ENCODE measurements at places on chromosomes 4 and X.

DNA sequence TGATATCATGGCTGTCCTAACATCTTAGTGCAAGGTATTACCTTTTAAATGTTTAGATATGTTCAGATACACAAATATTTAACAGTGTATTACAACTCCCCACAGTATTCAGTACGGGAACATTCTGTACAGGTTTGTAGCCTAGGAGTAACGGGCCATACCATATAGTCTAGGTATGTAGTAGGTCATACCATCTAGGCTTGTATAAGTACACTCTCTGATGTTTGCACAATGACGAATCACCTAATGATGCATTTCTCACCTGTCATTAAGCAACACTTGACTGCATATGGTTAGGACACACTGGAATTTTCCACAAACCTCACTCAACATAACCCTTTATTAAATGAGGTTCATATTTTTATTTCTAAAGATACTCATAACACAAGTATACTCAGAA lies 67.7 kb downstream of the THOC2 start:
- DNase-seq, result no peak

DNA sequence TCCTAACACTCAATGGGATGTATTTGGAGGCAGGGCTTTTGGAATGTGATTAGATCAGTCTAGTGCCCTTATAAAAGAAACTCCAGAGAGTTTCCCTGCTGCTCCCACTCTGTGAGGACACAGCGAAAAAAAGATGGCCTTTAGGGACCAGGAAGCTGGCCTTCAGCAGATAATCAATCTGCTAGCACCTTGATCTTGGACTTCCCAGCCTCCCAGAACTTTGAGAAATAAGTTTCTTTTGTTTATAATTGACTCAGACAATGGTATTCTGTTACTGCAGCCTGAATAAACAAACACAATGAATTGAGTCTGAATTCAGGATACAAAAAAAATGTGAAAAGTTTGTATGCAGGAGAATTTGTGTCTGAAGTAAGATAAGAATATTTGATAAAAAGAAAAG lies 842.1 kb downstream of the FSTL5 start:
- no peak for DNase-seq

DNA sequence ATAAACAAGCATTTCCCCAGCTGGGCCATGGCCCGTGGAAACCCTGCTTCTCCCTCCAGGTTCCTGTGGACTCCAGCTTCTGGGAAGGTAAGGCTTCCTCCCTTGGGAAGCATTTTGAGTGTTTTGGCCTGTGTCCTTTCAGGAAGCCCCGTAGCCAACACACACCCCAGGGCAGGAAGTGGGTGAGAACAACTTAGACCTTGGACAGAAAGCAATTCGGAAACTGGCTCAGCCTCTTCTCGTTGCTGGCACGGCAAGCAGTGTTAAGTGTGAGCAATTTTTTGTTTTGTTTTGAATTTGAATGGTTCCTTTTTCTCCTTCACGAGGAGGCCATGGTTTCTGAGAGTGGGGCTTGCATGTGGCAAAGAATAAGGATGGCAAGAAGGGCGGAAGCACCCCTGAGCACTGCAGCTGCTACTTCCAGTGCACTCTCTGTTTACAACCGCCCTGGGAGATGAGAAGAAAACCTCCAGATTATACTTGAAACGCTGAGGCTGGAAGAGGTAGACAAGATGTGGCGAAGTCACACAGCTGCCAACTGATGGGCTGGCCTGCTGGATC lies 14.1 kb upstream of the CYTL1 start:
- DNase-seq, result no peak

GRCh38 chrX:23513121-23513520 lies 154.2 kb upstream of the PRDX4 start:
- DNase-seq, result no peak

GRCh38 chrX:45619290-45619689 lies 418.6 kb upstream of the DIPK2B start:
- no peak for DNase-seq

GRCh38 chr4:73440653-73441052 lies 4.6 kb downstream of the AFP start:
- DNase-seq, result no peak

- DNase-seq, result peak; percentile 54
These were observed 64.6 kb downstream of the ANAPC4 start for GRCh38 chr4:25441519-25442117.

- no peak for DNase-seq
These were observed 11.7 kb downstream of the TRMT2B start for GRCh38 chrX:101040197-101040596.

- no peak for DNase-seq
These were observed 43.9 kb downstream of the TMEM154 start for GRCh38 chr4:152635851-152636250.

DNA sequence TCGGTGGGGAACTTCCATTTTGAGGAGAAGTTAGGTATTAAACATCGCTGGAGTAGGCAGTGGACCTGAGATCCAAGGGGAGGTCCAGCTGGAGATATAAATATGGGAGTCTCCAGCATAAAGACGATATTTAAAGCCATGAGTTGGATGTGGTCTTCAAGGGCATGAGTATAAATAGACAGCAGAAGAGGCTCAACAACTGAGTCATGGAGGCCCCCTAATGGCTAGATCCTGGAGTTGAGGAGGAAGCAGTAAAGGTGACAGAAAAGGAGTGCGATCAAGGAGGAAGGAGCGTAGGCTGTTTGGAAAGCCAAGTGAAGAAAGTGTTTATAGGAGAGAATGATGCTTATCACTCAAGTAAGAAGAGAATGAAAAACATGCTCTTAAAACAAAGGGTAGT lies 18.1 kb upstream of the APBB2 start:
- DNase-seq, result no peak

DNA sequence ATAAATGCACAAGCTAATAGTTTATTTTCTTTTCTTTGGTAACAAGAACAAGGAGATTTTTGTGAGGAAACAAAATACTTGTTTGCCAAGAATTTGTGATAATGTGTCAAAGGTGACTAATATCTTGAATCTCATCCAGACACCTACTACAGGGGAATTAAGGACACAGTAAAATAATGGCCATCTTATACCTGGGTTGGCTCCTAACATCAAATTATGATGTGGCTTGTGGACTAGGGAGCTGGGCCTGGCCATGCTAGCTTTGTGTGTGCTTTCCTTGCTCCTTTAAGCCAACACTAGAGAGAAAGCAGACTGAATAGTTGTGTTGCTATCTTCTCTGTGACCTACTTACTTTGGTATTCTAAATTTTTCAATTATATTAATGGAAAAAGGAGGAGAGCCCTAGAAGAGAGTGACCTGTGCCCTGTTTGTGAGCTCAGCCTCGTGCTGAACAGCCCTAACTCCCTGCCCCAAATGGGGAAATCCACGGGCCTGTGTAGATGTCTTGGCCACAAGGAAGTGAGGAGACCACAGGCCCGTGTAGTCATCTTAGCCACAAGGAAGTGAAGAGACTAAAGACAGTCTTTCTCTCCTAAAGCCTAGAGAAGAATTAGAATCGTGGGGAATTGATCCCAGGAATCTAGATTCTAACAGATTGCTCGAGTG lies 23.3 kb downstream of the ARHGAP24 start:
- DNase-seq, result no peak

DNA sequence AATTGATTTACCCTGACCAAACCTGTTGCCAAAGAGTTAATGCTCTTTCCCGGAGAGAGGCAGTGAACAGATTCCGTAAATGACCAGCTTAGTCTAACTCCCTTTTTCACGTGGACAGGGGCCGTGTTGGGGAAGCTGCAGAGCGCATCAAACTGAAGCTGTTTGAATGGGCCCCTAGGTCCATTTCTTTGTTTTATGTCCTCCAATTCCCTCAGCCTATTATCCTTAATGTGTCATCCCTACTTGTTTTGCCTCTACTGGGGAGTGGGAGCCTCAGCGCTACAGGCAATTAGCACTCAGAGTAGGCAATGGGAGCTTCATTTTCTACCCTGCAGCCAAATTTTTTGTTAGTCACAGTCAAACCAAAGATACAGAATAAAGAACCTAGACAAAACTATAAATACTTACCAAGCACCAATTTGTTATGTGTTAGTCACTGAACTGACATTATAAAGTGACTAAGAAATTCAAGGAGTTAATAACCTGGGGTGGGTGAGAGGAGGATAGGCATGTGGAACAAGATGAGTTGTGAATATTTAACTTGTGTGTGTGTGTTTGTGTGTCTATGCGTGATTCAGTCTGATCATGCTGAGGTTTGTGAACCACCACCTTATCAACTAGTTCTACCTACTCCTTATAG lies 417.4 kb downstream of the PACRGL start:
- no peak for DNase-seq

DNA sequence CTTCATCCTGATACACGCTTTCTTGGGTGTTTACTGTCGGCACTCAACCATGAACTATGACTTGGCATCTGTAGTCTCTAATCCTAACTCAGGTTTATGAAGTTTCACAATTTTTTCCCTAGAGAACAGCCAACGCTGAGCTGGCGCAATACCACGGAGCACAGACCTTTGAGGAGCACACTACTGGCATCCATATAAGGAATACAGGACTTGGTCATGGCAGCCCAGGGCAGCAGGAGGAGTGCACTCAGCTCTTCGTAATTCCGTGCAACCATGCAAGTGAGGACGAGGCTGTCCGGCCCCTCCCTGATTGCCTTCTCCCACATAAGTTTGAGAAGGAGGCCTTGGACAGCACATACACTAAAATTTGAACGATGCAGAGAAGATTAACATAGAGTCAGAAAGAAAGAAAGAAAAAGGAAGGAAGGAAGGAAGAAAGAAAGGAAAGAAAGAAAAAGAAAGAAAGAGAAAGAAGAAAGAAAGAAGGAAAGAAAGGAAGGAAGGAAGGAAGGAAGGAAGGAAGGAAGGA lies 41.0 kb upstream of the PDLIM5 start:
- DNase-seq, result no peak

- DNase-seq, result peak; percentile 2
These were observed 460.3 kb downstream of the SPRY1 start for GRCh38 chr4:123856689-123857545.

GRCh38 chrX:16628946-16629595 lies 20.9 kb upstream of the S100G start:
- DNase-seq, result no peak

- no peak for DNase-seq
These were observed 14.5 kb upstream of the MAML3 start for GRCh38 chr4:140168474-140168873.

DNA sequence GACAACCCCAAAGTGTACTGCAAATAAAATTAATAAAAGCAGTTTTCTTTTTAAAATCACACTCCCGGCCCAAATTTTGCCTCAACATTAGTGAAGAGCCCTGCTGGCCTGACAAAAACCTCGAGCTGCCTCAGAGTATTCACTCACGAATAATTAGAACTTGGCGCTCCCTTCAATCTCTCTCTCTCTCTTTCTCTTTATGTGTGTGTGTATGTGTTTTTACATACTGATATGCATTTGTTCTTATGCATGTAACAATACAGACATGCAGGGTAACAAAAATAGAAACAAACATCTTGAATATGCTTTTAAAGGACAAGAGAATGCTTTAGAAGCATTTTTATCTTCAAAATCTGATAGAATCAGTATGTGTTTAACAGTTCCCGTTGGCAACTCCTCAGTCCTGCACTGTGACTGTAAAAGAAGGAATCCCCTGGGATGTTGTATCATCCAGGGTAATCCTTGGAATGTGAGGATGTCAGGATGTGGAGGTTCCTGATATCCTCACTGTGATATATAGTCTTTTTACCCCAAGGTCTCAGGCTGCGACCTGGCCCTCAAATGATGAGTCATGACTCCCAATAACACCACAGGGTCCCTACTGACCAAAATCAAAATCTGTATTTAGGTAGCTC lies 53.0 kb downstream of the PTCHD1 start:
- DNase-seq, result no peak

- no peak for DNase-seq
These were observed 21.8 kb downstream of the MID1 start for GRCh38 chrX:10598540-10598939.

DNA sequence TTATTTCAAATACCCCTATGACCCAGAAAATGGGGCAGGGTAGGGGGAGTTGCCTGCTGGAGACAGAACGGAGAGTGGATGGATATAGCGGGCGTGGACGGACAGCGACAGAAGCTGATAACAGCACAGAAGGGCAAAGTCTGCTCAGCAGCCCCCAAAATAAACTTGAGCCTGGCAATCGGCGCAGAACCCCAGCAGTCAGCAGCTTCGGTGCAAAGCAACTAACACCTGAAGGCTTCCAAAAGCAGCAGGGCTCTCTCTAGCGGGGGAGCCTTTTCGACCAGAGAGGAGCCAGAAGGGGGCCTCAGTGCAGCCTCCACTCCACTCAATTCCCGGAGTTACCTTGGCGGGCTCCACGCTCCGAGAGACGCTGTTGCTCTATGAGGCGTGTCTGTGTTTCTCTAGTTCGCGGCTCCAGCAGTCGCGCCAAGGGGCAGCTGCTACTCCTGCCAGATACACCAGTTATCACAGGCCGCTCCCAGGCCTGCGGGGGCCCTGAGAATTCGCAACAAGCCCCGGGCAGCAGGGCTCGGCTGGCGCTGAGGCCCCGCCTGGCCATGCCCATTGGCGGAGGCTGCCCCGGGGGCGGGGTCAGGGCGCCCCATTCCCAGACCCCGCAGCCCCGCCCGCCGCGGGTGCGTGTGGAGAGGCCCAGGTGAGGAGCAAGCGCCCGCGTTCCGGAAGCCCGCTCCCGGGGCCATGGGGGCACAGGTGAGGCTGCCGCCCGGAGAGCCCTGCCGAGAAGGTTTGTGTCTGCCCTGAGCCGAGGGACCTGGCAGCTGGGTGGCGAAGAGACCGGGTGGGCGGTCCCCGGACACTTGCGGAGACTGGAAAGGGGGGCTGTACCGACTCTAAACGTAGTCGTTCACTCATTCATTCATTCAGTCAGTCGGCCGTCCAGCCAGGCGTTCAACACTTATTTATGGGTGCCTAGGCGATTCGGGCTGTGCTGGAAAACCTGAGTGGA lies at the start of the genes CNGA1 and NIPAL1:
Gene CNGA1, minus strand, starts transcription at position 541 of the 967 bp plus-strand sequence. CDS start 63,992 bp downstream, outside the sequence.
Gene NIPAL1, plus strand, starts transcription at position 632 of the 967 bp plus-strand sequence. Its CDS starts 68 bp downstream, at position 700.
- peak; percentile 80 for DNase-seq

DNA sequence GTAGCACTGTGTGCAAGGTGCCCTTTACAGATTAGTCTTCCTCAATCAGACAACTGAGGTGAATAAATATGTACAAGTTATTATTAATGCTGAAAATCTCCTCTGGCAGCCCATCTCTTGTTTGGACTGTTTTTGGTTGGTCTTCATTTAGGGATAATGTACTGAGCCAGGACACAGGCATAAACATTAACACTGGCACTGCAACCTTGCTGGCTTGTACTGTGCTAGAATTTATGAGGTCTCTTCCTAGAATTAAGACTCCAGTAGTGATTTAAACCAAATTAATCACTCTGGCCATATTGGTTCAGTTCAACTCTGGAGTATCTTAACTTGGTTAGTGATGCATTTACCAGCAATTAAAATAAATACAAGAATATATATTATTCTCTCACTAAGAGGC lies 244.7 kb upstream of the GK2 start:
- DNase-seq, result no peak

DNA sequence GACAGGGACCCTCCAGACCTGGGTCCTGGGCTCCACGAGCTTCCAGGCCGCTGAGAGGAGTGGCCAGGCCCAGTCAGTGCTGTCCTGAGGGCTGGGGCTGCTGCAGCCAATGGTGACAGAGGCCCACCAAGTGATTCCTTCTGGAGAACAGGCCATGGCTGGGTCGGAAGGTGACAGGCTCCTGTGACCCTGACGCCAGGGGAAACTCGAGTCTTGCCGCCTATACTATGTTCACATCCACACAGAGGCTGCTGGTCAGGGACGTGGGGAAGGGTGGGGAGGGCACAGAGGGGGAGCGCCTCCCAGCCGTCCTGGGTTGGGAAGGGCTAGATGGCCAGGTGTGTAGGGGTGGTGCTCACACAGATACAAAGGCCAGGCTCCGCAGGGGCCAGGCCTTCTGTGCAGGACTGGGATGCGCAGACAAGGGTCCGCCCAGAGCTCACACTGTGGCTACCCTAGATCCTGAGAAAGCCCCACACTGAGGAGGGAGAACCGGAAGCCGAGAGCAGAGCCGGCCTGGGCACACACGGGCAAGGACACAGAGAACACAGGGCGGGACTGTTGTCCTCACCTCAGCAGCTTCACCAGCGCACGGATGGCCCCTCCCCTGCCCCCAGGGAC lies 81.4 kb downstream of the HTRA3 start:
- no peak for DNase-seq

Data from NCI-H1930 (cell line).